ENCODE measurements at places on chromosomes 4 and X.
A peak's percentile ranks its signal among the peaks of the same experiment; 100 is the strongest.

DNA sequence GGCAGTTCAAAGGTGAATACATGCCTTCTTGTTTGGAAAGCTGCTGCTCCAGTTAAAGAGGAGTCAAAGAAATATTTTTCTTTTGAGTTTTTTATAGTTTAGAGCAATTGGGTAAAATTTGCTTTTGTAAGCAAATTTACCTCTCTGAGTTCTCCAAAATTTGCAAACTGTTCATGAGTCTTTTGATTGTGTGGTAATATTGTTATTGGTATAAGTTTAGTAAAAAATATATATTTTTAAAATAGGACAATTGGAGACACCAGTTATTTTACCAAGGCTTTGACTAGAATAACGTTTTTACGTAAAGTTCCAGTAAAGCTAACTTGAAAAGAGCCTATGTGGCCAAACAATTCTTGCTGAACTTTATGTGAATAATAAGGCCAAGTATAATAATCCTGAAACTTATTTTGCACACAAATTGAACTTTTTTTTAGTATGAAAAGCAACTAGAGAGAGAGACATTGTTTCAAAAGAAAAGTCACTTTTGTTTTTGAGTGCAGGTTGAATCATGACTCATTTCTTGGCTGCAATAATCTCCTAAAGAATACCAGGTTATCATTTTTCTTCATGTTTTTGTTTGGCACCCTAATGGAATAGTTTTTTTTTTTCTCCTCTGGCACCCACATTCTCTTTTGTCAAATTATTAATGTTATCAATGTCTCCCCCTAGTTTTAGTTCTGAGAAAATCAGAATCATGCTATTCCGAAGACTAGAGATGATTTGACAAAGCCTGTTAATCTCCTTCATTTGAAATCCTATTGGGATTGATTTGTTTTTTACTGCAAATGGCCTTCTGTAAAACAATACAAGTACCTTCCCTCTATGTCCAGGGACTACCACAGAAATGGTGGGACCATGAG lies 57.1 kb downstream of the UGT2B10 start:
- DNase-seq, result no peak

GRCh38 chrX:56783450-56783831 lies 54.4 kb downstream of the NBDY start:
- DNase-seq, result no peak

DNA sequence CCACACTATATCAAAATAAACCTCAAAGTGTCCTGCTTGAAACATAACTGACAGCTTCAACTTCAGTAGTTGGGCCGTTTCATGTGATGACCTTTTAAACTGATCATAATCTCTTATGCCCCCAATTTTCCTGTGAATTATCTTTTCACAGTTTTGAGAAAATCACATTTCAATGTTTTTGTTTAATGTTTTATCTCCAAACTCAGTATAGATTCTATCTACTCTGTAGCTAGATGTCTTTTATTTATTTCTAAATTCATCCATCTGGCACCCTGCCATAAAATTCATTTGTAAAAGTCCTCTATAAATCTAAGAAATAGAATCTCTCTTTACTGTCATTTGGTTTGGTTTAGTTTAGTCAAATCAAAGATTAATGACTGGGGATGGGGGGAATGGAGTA lies 557.3 kb downstream of the ANKRD50 start:
- DNase-seq, result no peak

DNA sequence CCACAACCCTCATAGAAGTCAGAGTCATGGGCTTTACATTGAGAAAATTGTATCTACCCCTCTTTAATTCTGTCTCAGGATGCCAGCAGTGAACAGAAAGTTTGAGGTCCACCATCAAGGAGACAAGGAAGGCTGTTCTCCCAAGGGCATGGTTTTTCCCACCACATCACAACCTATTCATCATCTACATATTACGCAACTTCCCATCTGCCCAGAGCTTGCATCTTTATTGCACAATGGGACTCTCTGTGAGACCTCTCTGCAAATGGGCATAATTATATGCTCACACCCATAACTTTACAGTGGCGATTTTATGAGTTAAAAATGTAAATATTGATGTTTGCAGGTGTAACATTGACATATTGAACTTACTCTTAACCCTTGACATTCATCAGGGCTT lies 38.9 kb downstream of the PAGE2 start:
- peak; percentile 4 for DNase-seq

GRCh38 chrX:53547668-53548067 lies 113.5 kb upstream of the HSD17B10 start:
- DNase-seq, result no peak

GRCh38 chr4:181150191-181150590 lies 1093.0 kb upstream of the TENM3 start:
- DNase-seq, result no peak

DNA sequence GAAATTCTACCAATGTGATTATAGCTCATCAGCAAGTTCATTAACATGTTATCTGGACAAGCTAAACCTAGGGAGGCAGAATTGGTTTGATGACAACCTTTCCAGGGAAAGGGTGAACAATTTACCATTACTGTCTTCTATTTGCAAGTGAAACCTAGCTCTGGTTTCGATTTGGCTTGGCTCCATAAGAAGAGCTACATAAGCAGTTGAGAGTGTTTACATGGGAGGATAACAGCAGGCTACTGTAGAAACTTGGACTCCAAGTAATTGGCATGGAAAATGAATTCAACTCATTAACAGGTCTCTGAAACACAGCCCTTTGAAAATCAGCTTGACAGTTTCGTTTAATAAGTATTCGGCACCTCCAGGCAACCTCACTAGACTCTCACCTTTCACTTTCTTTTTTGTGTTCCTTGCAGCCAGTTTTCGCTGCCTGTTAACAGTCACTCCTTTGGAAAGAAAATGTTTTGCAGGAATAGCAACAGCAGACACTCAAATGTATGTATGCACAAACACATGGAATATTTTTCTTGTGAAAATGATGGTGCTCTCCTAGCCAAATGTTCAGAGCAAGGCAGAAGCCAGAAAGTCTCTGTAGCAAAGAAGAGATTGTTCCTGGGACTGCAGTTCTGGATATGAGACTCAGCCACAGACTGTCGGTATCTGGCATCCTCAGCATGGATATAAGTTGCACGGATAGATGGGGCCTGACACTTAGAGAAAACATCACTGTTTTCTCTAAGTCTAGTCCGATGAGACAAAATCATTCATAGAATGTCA lies 27.5 kb downstream of the POU3F4 start:
- DNase-seq, result no peak

DNA sequence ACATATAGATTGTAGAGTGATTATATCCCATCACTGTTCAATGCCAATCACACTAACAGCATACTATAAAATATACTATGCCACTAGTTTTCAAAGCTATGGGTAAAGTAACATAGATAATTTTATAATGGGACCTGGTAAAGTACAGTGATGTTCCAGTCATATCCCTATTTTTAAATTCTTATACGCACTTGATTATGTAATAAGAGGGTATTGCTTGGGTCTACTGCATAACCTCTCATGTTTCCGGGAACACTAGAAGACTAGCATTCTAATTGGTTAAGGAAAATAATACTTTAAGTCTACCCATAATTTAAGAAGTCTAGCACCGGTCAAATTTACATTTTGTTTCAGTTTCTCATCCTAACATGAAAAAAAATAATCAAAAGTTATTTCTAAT lies 275.1 kb downstream of the CHIC1 start:
- DNase-seq, result no peak

GRCh38 chr4:123672987-123673386 lies 276.4 kb downstream of the SPRY1 start:
- no peak for DNase-seq

DNA sequence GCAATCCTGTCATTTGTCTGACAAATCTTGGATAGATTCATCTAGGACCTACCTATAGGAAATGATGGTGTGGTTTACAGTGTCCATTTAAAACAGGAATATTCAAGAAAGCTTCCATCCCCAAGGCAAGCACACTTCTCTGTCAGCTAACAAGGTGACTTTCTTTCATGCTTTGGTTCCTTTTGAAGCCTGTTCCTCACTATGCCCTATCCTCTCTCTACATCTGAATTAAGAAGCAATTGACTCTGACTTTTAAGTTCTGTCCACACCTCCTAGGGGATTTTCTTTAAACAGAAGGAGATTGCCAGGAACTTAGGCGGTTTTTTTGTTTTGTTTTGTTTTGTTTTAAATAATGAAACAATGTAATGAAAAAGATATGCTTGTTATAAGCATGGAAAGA lies 1181.4 kb upstream of the TENM3 start:
- DNase-seq, result no peak

GRCh38 chr4:155667568-155668511 lies 1.2 kb downstream of the GUCY1A1 start:
- DNase-seq, result peak; percentile 48

GRCh38 chr4:78689700-78690323 lies 86.3 kb upstream of the BMP2K start:
- no peak for DNase-seq

GRCh38 chr4:165209796-165210195 lies 2.4 kb downstream of the KLHL2 start:
- no peak for DNase-seq

DNA sequence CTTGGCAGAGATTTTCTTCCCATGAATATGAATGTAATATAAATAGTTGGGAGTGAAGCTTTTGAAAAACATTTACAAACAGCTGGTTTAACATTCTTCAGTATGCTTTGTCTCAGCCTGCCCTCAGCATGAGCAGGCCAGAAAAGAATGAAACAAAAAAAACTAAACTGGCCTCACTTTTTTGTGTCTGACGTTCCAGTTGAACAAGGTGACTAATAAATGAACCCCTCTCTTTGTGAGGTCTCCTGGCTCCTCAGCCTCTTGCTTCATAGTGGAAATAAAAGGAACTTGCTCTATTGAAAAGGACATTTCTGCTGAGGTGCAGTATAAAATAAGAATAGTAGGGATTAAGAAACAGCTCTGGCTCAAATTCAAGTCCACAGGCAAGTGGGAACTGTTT lies 9.4 kb downstream of the CHST7 start:
- no peak for DNase-seq

DNA sequence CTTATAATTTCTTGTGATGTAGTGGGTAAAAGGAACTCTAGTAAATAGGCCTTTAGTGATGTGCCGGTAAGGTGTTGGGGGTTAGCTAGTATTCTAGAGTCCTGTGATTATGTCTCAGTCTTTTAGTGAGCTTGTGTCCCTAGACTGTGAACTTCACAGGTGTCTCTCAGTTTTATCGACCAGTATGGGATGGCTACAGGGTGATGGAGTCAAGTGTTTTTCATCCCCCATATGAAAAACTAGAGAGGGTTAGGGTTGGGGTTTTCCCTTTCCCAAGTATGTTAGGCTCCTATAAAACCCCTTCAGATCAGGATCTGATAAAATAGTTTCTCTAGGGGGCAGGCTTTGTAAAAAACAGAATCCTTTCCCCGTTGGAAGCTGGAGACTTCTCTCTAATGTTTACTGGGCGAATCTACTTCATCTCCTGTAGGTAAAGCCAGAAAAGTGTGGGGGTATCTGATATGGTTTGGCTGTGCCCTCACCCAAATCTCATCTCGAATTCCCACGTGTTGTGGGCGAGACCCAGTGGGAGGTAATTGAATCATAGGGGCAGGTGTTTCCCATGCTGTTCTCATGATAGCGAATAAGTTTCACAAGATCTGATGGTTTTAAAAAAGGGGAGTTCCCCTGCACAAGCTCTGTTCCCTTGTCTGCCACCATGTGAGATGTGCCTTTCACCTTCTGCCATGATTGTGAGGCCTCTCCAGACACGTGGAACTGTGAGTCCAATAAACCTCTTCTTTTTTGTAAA lies 120.8 kb downstream of the DTHD1 start:
- no peak for DNase-seq

GRCh38 chrX:3166670-3167455 lies 125.6 kb downstream of the ARSF start:
- no peak for DNase-seq

- no peak for DNase-seq
Measured at GRCh38 chrX:20309806-20310205, 43.1 kb upstream of the RPS6KA3 start.

DNA sequence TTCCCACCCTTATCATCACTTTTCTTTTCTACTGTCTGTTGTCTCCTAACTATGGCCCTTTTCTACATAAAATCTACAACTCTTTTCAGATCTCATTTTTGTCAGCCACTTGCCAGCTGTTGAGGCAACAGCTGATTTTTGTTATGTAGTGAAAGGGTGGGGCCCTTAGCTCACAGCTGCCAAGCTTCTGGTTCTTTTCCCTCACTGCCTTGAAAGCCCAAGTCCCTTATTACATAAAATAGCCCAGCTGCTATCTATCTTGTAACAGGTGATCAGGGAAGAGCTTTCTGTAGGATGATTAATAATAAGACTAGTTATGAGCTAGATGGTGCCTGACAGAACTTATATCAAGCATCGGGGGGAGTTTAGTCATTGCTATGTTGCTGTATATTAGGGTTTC lies 45.9 kb downstream of the ADGRL3 start:
- DNase-seq, result no peak

All from Kasumi-1 (cell line).